Bone marrow (tissue), 2 donors: ENCODE measurements at places on chromosomes 7 and 10.

- no peak for DNase-seq
These were observed 14.9 kb downstream of the TNRC18 start for GRCh38 chr7:5408777-5409176.

DNA sequence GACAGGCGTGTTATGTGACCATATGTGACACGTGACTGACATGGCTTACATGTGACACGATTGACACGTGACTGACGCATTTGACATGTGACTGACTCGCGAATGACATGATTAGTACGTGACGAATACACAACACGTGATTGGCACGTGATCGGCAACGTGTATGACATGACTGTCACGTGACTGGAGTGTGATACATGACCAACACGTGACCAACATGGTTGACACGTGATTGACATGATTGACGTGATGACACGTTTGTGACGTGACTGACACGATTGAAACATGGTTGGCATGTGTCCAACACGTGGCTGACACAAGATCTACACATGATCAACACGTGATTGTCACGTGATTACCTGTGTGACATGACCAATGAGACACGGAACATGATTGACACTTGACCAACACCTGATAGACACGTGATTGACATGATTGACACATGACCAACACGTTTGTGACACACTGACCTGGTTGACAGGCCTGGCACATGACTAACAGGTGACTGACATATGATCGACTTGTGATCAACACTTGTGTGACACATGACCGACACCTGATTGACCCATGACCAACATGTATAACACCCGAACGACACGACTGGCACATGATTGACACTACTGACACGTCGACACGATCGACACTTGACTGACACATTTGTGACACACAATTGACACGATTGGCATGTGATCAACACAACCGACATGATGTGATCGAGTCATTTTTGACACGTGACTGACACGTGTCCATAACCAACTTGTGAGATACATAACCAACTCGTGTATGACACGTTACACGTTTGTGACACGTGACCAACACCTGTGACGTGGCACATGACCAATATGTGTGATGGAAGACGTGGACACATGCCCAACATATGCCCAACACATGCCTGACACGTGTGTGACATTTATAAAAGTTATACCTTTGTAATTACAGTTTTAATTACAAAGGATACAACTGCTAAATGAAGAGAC is 21.1 kb downstream of the CRPPA start:
- DNase-seq = no peak

GRCh38 chr7:94332571-94332970 is 62.1 kb upstream of the COL1A2 start:
- no peak for DNase-seq

DNA sequence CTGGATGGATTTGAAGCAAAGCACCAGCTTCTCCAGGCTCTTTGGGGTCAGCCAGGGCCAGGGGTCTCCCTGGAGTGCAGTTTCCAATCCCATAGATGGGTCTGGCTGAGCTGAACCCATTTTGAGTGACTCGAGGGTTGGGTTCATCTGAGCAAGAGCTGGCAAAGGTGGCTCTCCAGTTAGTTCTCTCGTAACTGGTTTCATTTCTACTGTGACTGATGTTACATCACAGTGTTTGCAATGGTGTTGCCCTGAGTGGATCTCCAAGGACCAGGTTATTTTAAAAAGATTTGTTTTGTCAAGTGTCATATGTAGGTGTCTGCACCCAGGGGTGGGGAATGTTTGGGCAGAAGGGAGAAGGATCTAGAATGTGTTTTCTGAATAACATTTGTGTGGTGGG is 14.2 kb downstream of the LEP start:
- DNase-seq = no peak

- no peak for DNase-seq
These were observed 3.6 kb downstream of the TMEM254 start for GRCh38 chr10:80081801-80082750.
